ENCODE measurements at places on chromosomes 2 and 18.

DNA sequence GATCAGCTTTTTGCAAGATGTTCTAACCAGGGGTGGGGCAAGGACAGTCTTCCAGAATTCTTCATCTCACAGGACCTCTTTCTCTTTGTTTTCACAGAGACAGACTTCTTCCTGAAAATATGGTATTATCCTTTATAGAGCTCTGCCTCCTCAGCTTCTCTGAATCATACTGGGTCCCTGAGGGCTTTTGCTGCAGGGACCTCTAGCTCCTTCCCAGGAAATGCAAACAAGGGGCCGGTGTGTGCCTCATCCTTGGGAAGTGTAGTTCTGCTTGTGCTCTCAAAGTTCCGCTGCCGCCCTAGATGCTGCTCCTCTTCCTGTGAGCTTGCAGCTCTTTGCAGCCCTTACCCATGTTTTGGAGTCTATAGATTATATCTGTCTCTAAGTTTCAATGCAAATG is 99.5 kb upstream of the NPAS2 start:
- no peak for DNase-seq

- DNase-seq = no peak
Observed at GRCh38 chr2:217610401-217610814, 392.4 kb downstream of the TNS1 start.

DNA sequence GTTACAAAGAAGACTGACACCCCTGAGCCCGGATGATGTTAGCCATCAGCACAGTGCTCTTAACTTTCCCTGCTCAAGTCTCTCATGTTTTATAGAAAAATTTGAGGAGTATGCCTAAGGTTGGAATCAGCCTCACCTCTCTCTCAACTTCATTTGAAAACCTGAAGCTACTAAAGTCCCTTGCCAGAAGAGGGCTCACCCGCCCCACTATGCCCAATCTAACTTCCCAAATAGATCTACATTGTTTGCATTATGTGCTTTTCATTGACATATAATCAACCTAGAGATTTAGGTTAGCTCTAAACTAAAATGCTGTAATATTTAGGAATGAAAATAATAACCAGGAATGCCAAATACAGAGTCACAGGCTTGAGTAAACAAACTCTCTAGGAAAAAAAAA is 305.4 kb downstream of the NCKAP5 start:
- no peak for DNase-seq

- DNase-seq = no peak
Observed at GRCh38 chr2:67671464-67672450, 274.6 kb downstream of the ETAA1 start.

- DNase-seq = no peak
Observed at GRCh38 chr2:38438883-38439612, 62.0 kb upstream of the ATL2 start.

GRCh38 chr2:147051248-147051647 is 793.6 kb upstream of the ACVR2A start:
- no peak for DNase-seq

DNA sequence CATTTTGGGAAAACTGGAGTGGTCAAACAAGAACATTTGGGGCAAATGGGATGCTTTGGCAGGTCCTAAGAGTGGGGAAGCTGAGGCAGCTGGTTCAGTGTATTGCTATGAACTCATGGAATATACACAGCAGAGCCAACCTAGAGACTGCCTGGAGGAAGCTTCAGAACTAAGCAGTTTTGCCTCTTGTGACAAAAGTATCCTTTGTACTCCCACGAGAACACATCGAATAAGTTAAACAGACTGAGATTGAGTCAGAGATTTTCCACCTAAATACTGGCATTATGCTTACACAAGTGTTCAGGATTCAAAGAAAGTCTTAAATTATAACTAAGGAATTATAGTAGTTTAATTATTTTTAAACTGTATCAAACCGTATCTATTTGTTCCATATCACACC is 5.2 kb upstream of the ARMC9 start:
- no peak for DNase-seq

DNA sequence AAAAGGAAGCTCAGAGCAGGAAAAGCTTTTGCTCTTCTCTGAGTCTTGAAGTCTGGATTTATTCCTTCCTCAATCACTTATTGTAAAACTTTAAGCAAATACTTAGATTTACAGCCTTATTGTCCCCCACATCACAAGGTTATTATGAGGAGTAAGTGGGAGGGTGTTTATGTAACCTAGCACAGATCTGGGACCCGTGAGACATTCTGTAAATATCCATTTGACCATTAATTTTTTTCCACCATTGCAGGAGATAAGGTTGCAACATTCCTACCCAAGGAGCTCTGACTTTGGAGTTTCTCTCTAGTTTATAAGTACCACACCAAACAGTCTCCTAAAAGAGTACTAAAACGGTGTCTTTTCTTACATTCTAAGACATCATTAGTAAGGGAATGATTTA is 52.1 kb upstream of the CTIF start:
- no peak for DNase-seq

DNA sequence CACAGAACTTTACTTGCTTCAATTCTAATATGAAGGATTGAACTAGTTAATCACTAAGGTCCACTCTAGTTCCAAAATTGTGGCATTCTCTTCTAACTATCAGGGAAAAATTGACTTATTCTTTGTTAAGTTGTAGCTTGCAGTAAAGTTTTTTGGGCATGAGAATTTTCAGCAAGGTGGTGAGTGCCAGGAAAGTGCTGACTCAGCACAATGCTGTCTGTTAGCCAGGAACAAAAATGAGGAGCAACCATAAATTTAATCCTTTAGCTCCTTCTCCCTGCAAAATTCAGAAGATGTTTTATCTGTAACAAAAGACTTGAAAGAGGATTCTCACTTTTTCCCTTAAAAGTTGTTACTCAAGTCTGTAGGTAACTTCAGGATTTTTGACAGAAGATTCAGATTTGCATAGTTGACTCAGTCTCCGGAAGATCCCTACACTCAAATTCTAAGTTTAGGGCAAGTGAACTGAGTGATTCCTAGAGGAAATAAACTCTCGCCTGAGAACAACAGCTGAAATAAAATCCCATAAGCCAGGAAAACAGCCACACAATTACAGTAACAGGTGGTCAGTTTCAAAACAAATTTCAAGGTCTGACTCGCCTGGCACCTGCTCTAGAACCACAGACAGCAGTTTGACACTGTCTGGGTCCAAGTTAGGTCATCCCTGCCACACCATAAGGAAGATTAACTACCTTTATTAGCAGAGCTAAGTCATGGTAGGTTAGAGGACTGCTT is 20.2 kb upstream of the DARS1 start:
- DNase-seq = no peak

GRCh38 chr18:32368170-32368569 is 102.5 kb downstream of the GAREM1 start:
- no peak for DNase-seq

DNA sequence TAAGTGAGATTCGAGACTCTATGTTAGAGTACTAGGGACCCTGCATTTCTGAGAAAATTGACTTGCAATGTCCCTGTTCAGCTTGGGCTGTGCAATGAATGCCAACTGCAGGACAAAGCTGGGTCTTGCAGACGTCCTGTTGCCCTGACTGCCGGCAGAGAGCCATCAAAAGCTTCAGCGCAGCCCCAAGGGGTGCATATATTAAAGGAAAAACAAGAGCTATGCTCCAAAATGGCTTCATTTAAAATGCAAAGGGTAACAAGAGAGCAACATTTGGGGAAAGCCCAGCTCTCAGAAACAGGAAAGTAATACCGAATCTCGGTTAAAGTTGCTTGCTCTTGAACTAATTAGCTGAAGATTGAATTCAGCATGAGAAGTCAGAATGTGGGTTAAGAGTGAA is 110.9 kb upstream of the PNPT1 start:
- no peak for DNase-seq

- DNase-seq = peak; percentile 50
Observed at GRCh38 chr18:26215247-26215970, 10.8 kb upstream of the TAF4B start.

DNA sequence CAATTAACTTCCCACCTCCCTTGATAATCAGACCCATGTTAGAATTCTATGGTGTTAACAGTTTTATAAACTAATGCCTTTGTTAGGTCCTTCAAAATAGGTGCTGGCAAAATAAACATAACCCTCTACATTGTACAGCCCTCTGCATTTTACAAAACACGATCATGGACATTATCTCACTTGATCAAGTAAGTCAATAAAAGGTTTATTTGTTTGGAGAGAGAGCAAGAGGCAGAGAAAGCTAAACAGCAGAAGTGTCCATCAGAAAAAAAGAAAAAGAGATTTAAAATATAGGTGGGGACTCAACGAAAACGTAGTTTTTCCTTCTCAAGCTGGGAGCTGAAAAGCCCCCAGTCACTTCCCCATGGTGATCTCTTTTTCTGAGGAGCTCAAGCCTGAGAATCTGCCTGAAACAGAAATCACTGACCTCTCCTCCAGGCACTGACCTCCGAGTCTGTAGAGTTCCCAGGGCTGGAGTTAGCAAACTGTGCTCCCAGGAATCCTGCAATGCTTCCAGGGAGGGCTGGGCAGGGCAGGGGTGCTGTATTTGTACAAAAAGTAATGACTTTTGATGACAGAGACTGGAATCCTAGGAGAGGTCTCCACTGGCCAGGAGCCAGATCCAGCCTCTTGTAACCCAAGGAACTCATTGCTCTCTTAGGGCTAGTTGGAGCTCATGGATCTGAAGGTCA is 137.8 kb upstream of the KLHL29 start:
- no peak for DNase-seq

DNA sequence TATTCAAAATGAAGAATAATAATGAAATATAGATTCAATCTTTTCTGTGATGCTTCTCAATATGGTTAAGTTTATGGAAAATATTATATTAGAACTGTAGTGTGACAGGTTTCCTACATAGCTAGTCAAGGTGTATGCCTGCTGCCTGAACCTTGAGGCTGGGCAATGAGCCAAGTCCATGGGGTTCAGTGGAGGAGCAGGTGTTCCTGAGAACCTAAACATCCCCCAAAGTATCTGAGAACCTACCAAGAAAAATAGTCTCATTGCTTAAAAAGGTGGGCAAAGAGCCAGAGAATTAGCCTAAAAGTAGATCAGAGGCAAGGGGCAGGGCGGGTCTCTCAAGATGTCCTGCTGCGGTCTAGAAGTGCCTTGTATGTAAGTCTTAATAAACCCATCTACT is 185.9 kb upstream of the SPHKAP start:
- no peak for DNase-seq

- DNase-seq = no peak
Observed at GRCh38 chr2:172332507-172332906, 94.9 kb upstream of the ITGA6 start.

- peak; percentile 3 for DNase-seq
Observed at GRCh38 chr18:25921677-25922421, 168.6 kb downstream of the SS18 start.

DNA sequence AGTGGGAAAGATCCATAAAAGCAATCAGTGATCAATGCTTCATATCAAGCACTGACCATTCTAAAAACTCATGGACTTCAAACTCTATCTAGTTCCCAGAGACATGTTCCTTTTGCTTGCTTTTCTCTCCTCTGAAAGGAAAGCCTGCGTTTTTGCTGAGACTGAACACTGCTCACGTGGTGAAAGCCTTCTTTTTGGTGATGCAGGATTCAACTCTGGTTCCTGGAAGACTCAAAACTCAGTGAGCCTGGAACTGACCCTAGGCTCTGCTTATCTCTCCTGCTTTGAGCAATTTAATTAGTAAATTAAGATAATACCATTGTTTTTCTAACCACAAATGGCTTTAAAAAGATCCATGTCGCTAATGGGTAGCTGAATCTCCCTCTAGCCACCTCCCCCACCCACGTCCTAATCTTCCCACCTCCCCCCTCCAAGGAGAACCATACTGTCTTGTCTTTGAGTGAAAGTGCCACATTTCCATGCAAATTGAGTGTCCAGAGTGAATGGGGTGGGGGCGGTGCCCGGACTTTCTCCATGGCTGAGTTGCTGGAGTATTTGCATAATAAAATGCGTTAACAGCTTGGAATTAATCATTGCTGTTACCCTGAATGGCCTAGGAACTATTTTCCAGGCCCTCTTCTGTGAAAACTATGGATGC is 130.5 kb downstream of the BCL11A start:
- no peak for DNase-seq

- DNase-seq = no peak
Observed at GRCh38 chr2:224670203-224670602, 46.0 kb downstream of the CCDC195 start.

- DNase-seq = no peak
Observed at GRCh38 chr18:9032519-9032918, 70.0 kb upstream of the NDUFV2 start.

DNA sequence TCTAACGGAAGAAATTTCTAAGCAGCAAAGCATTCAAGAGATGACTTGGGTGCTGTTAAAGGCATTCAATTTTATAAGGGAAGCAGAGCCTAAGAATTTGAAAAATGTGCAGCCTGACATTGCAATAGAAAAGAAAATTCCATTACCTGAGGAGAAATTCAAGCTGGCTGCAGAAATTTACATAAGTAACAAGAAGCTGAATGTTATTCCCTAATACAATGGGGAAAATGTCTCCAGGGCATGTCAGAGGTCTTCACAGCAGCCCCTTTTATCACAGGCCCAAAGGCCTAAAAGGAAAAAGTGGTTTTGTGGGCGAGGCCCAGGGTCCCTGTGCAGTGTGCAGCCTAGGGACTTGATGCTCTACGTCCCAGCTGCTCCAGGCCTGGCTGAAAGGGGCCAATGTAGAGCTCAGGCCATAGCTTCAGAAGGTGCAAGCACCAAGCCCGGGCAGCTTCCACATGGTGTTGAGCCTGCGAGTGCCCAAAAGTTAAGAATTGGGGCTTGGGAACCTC is 306.7 kb downstream of the RDH14 start:
- no peak for DNase-seq

DNA sequence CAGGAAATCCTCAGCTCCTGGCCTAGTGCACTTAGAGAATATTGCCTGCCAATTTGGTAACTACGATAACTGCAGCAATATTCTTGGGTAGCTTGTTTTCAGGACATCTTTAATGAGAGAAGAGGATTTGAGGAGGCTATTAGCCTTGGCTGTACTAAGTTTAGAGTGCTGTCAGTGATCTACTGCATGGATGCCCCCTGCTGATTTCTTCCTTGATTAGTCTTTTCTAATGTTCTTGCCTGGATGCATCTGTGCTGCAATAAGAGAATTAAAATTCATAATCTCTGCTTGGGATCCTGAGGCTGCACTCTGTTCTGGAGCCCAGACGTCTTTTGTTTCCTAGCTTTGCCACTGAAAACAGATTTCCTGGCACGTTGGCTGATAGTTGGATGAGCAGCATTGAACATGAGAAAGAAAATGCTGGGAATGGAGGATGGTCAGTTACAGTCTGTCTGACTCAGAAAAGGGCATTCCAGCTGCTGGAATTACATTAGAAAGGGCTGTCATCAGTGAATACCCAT is 115.4 kb downstream of the CCDC85A start:
- DNase-seq = no peak

DNA sequence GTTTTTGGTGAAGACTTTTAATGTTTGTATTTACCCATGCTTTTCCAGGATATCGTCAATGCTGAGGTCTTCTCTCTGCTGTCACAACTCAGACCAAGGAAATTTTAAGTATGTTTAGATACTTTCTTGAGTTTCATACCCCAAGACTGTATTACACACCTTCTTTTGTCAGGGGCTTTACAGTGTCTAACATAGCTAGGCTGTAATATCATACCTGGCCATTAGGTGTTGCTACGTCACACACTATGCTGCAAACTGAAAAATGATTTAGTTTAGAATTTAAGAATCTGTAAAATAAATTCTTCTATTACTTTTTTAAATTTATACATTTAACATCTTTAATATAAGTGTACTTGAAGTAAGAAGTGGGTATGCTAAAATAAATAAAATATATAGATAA is 358.4 kb upstream of the NRP2 start:
- no peak for DNase-seq
